Activated CD8-positive, alpha-beta T cell treated with anti-CD3 and anti-CD28 coated beads for 36 hours (primary cell): ENCODE measurements at places on chromosomes 6 and 20. TPM values are rescaled to one million over a fixed set of nuclear protein-coding genes. Genes with fewer than 3 reads are reported as not detected.

DNA sequence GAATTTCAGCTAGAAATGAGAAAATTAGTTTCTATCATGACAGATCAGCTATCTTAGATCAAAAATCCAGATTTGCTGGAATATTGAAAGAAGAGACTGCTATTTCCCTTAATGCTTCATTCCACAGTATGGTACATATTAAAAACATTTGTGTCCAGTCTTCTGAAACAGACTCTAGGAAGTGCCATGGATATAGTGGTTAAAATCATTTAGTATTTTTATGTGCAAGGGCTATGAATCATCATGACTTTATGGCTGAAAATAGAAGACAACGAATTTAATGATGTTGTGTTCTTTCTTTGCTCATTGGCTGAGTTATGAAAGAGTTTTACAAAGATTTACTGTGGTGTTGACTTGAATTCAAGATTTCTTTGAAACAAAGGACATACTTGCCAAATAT lies 146.6 kb downstream of the ANKRD60 start:
- DNase-seq: no peak

TCP11 gene
- not detected for total RNA-seq

NUP153 gene
- 78.2 TPM for total RNA-seq

GLO1 gene
- 135 TPM for total RNA-seq

LY6G6C gene
- total RNA-seq: not detected

- DNase-seq: no peak
These were observed 29.3 kb upstream of the RALY start for GRCh38 chr20:33964441-33964840.

DNA sequence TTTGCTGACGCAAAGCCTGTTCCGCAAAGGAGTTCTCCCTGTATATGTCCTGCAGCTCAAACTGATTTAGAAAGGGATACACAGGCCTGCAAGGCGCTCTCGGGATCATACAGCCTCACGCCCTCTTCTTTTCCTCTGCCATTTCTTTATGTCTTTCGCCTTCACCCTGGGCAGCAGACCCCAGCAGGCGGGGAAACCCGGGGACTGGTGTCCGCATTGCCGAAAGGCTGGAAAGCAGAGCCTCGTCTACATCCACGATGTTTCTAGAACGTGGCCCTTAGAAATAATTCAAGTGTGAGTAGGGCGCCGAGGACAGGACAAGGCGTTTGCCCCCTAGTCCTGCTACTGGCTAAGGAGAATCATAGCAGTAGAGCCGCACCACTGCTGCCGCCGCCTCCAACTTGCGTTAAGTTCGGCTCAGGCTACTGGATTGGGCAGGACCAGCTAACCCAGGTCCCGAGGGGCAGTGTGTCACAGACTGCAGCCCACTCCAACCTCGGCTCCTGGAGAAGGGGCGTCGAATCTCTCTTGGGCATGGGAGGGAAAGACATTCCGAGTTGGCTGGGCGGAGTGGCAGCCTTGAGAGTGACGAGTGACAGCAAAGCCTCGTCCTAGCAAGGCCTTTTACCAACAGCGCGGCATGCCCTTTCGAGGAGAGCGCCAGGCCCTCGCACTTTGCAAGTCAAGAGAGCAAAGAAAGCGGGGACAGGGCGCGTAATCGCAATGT lies 2.6 kb upstream of the TBX18 start:
- DNase-seq: no peak
